NCI-H1092 treated with DMSO at 0.1 percent for 48 hours (cell line): ENCODE measurements at places on chromosomes 12 and 14.

GRCh38 chr12:13210236-13211190 lies 14.0 kb downstream of the EMP1 start:
- DNase-seq, result no peak

GRCh38 chr14:100587086-100587762 lies at the start of gene BEGAIN:
TSS of gene BEGAIN (minus strand) at chr14:100587417. CDS start at chr14:100587290, 127 bp downstream.
- no peak for DNase-seq

DNA sequence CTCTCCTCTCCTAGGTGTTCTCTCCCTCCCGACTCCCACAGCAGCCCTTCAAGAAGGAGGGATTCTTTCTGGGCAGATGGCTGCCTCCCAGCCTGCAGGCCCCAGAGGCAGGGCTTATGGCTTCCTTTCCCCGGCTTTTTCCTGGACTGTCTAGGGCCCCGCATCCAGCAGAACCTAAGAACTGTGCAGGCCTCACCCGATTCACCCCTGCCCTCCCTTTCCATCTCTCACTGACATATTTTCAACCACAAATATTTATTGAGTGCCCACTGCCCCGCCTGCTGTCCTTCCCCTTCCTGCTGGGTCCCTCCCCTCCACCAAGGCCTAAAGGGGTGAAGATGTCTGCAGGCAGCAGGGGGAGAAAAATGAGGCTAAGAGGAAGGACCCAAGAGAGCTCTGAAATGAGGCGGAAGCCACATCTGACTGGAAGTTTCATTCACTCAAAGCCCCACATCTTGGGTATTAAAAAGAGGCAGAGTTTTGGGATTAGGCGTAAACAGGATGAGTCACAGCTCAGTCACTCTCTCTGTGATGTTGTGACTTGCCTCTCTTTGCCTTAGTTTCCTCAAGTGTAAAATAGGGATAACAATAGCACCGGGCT lies 2.9 kb downstream of the SCNN1A start:
- DNase-seq, result no peak

DNA sequence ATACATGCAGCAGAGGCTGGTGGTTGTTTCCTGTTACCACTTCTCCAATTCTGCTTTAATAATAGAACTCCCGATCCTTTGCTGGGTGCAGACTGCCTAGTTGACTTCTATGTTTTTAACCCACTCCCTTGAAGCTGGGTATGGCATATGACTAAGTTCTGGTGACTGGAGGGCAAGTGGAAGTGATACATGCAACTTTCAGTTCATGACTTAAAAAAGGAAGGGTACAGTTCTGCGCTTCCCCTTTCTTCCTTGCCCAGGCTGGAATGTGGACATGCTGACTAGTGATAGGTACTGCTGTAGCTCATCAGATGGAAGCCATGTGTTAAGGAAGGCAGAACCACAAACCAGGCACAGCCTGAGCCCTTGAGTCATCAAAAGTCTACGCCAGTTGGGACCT lies 2.4 kb upstream of the A2M start:
- DNase-seq, result no peak

DNA sequence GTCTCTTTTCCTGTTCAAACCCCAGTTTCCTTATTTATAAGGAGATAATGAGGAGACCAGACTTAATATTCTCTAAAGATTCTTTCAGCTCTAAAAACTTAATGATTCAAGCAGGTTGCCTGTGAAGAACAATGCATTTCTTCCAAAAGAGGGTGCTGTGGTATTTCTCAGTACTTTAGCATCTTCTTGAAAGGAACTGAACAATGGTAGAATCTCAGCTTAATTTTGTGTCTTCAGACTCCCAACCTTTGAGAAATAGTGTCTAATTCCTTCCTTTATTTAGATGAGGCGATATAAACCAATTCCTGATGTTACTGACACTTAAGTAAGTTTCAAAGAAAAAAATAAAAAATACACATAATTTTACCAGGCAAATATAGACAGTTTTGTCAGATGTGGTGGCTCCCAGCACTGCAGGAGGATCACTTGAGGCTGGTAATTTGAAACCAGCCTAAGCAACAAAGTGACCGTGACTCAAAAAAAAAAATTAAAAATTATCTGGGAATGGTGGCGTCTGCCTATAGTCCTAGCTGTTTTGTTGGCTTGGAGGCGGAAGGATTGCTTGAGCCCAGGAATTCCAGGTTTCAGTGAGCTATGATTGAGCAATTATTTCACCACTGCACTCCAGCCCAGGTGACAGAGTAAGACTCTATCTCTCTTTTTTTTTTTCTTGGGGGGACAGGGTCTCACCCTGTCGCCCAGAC lies 76.9 kb upstream of the PSMA6 start:
- no peak for DNase-seq

DNA sequence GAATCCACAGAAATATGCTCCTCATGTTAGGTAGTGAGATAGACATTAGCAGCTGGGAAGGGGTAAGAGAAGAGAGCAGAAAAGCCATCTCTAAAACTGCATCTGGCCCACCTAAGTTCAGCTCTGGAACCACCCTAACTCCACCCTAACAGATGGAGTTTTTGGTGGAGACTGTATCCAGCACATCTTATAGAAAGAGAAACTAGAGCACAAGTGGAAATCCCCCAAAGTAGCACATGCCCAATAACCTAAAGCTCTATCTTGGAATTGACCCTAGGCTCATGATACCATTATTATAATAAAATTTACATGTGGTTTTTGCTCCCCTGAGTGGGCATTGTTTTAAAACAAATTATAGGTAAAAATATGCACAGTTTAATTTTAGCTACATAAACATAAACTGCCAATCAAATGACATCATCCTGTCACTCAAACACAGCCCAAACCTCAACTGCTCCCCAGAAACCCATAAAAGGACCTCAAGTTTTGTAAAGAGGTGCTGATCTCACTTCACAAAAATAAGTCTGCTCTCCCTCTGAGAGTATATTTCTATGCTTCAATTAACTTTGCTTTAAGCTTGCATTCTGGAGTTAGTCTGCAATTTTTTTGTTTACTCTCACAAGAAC lies 206.4 kb downstream of the PIK3C2G start:
- no peak for DNase-seq

DNA sequence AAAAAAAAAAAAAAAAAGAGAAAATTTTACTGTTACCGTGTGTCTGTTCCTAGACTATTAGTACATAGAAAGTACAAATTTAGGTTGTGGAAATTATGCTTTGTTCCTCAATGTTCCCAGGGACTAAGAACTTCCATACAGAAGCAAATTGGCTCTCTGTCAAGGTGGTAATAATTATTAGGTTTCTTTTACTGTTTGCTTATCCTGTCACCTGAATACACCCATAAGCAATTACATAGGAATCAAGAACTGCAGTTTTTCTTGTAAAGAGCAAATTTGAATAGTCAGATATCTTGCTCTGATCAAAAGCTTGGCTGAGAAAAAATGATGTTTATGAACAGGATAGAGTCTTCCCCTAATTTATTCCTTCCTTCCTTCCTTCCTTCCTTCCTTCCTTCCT lies 191.2 kb downstream of the AEBP2 start:
- no peak for DNase-seq

DNA sequence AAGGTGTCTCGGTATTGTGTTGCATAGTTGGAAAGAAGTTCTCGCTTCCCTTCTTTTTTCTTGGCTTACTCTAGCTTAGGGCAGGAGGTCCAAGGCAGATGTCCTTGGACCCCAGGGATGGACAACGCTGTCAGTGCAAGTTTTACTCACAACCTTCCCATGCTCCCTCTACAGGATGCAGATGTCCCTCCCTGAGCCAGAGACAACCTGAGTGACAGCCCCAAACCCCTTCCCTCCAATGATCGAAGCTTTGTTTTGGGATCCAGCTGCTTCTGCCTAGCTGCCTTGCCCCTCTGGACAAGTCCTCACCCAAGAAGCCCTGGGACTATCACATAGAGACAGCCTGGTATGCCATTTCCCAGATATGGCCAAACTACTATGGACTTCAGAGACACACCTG lies 112.0 kb upstream of the RAP1B start:
- DNase-seq, result no peak

- DNase-seq, result no peak
Measured at GRCh38 chr14:86088156-86088555, 558.2 kb downstream of the FLRT2 start.
